Kidney epithelial cell (primary cell): ENCODE measurements at places on chromosomes 5 and 9. TPM values are rescaled to one million over a fixed set of nuclear protein-coding genes. Genes with fewer than 3 reads are reported as not detected.

The RICTOR gene
- total RNA-seq: 19.9 and 23.3 TPM in 2 replicates

GRCh38 chr5:129972465-129973141, 68.3 kb downstream of the CHSY3 start:
- DNase-seq: no peak

The HSPB3 gene
- 0.50 TPM in 1 of 2 replicates, not detected in the other for total RNA-seq

GRCh38 chr5:93054424-93055163, 526.4 kb downstream of the NR2F1-AS1 start:
- DNase-seq: no peak

DNA sequence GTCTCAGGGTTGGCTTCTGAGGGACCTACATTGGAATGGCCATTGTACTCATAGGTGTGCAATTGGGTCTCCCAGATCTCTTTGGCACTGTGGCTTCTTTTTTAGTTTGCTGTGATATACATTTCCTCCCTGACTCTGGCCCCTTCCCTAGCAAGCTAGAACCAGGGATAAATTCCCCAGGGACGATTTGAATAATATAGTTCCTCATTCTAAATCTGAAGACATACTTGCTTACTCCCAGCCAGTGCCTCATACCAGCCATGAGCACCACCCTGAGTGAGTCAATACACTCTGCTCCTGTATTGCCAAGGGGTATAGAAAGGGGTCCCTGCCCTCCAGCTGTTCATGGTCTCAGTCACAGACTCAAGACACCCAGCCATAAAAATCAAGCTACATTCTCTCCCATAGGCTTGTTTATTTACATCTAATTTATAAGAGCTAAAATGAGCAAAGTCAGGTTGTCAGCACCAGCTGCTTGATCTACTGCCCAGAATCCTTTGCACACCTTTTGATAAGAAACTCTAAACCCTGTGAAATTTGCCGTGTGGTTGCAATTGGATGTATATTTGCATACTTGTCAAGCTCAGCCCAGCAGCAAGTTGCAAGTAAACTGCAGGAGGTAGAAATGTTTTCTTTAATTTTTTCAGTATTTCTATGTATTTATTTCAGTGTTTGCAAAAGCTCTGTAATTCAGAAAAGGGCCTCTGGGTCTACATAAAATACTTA, 219.9 kb upstream of the IRX1 start:
- DNase-seq: no peak

GRCh38 chr5:138942861-138943260, 67.7 kb upstream of the LRRTM2 start:
- no peak for DNase-seq

The STK32A gene
- total RNA-seq: 2.9 and 3.7 TPM in 2 replicates

- DNase-seq: no peak
Measured at GRCh38 chr9:134212809-134213507, 48.6 kb upstream of the RNU6ATAC start.

The LIX1 gene
- total RNA-seq: 0.07 TPM in 1 of 2 replicates, not detected in the other

The OBP2B gene
- total RNA-seq: not detected in 2 replicates

- no peak for DNase-seq
Measured at GRCh38 chr5:82942083-82942881, 134.9 kb downstream of the TMEM167A start.

GRCh38 chr5:117494188-117494587, 919.6 kb upstream of the SEMA6A start:
- DNase-seq: no peak

The FAM13B gene
- 12.6 and 14.4 TPM in 2 replicates for total RNA-seq

- DNase-seq: no peak
Measured at GRCh38 chr5:59760785-59761348, 132.7 kb downstream of the PDE4D start.

- no peak for DNase-seq
Measured at GRCh38 chr5:122153774-122154173, 24.4 kb downstream of the ZNF474 start.

DNA sequence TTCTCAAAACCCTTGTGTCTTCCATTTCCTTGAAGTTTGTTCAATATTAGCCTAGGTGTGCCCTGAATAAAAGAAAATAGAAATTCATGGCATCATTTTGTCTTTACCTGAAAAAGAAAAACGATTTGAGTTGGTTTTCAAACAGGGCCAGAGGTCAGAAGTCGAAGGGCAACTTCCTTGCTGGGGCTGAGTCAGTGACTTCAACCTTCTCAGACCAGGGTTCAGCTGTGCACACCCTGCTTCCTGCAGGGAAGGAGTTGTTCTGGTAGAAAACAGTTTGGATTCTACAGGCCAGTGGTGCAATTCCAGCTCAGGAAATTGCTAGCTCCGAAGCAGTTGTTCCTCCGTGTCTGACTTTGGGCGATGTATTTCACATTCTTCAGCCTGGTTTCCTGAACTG, 132.1 kb upstream of the SLC30A5 start:
- no peak for DNase-seq

DNA sequence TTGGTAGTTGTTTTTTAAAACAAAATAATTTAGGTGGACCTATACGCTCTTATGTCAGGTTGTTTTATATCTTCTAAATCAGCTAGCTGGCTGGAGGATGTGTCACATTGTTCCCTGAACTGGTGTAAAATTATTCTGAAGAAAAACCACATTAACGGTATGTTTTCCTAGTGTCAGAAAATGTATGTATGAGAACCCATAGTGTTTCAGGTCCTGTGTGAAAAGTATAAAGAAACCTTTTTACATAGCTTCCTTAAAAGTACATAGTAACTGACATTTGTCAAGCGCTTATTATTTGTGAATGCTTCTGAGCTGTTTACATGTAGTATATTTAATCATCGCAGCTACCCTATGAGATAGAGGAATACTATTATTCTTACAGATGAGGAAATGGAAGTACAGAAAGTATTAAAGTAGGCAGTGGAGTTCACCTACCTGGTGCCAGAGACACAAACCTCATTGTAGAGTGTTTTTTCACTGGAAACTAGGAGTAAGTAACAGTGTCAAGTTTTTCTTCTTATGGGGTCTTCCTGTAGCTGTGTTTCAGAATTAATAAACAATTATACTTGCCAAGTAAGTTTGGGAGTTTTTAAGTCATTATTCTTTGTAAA, 10.4 kb upstream of the FAM120AOS start:
- DNase-seq: no peak

GRCh38 chr5:23450187-23450586, 57.2 kb upstream of the PRDM9 start:
- no peak for DNase-seq

The INPP5E gene
- total RNA-seq: 14.5 and 20.6 TPM in 2 replicates

DNA sequence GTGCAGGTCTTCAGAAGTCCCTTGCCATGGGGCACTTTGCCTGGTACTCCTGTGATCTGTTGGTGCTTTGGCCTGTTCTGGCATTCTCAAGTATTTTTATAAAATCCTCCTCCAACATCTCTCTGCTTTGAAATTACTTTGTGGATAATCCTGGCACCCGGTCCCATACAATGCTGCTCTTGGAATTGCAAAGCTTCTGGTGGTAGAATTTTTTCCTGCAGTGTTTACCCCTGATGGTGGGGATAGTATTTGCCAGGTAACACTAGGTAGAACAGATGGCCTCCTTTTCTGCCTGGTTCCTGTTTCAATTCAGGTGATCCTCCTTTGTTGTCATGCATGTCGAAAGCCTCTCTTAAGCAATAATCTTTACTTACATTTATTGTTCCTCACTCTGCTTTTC, 109.8 kb upstream of the ATP10B start:
- DNase-seq: no peak

- DNase-seq: peak; percentile 63
Measured at GRCh38 chr5:64292611-64293215, 127.1 kb downstream of the RNF180 start.

The PCA3 gene
- total RNA-seq: not detected in 2 replicates
